ENCODE measurements at places on chromosomes 4 and X.

DNA sequence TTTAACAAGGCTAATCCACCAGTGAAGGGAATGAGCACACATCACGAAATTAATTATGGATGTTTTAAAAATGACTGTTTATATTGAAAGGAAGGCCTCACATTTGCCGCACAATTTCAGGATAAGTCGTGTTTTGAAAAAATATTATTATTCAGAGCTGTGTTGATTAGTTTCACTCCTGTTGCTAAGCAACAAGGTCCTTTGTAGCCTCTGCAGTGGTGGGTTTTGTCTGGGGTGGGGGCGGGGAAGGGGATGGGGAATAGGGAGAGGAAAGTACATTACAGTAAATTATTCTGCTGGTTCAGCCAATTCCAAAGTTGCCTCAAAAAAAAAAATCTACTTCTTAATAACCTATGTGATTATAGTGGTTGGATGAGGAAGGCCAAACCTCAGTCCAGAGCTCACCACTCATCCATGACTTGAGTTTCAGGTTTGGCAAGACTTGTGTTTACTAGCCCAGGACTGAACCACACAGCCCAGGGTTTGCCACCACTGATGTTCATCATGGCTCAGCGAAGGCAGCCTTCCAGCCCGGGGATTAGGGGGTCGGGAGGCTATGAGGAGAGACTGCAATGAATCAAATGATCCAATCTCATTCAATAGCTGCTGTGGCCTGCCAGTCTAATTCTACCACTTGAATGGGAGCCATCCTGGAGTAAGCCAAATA is 162.5 kb upstream of the ATP6AP2 start:
- no peak for DNase-seq

- no peak for DNase-seq
Observed at GRCh38 chrX:3815896-3816664, 102.6 kb upstream of the PRKX start.

DNA sequence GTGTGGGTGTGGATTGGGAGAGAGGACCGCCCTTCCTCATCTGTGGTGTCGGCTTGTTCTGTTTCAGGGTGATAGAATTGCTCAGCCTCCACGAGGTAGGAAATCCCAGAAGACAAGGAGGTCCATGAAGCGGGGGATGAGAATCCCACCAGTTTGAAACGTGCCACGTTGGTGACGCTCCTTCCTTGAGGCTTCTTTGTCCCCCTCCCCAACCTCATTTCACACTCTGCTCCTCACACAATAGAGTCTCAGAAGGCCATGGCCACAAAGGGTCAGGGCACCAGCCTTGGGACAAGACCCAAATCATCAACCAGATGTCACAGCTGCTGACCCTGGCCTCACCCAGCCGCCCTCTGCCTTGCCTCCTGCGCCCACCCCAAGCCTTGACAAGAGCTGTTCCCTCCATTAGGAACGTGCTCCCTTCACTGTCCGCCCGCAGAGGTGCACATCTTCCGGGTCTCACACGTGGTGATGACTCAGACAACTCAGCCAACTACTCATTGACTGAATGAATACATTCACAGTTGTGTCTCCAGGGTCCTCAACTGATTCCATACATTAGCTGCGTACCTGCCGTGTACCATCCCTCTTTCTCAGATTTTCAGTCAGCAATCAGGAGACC is 18.3 kb downstream of the BLOC1S4 start:
- DNase-seq = no peak

DNA sequence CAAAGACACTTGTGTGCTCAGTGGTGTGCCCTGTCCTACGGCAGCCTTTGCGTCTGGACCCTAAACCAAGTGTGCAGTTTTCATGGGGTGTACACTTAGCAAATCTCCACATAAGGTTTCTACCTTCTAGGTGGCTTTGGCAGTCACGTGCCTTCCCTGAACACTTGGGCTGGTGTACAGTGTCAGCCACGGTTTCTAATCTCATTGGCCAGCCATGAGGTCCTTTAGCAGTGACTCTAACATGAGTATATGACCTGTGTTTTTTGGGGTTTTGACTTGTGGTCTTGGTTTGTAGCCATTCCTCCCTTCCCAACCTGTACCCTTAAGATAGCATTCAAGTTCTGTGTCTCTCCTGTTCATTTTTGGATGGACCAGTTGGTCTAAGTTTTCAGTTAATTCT is 76.3 kb downstream of the PTTG2 start:
- DNase-seq = no peak

- no peak for DNase-seq
Observed at GRCh38 chr4:47526281-47526680, 41.2 kb downstream of the ATP10D start.

- no peak for DNase-seq
Observed at GRCh38 chr4:78056265-78057129, 626 bp upstream of the FRAS1 start.

DNA sequence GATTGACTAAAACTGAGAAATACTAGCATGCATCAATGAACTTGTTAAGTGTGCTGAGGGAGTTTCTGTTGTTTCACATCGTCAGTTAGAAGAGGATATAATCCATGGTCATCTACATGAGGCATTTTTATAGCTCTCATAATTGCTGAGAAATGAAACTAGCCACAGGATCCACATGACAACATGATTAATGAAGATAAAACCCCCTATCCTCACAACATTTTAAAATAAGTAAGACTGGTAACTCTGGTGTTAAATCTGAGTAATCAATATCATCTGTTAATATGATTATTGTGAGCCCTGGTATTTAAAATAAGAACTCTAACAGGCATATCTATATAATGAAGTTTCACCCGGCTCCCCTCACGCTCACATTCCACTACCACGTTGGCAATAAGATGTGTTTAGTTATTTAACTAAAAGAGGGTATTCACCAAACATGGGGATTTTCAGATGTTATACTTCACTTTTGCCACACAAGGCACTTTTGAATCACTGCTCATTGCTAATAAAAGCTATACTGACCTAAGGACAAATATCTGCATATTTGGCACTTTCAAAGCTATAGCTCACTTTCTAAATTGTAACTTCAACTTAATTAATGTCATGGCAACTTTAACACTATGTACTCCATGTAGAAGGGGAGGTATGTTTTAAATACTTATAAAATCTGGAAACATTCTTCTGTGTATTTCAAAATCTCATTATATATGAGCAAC is 6.7 kb downstream of the UNC5C start:
- no peak for DNase-seq

DNA sequence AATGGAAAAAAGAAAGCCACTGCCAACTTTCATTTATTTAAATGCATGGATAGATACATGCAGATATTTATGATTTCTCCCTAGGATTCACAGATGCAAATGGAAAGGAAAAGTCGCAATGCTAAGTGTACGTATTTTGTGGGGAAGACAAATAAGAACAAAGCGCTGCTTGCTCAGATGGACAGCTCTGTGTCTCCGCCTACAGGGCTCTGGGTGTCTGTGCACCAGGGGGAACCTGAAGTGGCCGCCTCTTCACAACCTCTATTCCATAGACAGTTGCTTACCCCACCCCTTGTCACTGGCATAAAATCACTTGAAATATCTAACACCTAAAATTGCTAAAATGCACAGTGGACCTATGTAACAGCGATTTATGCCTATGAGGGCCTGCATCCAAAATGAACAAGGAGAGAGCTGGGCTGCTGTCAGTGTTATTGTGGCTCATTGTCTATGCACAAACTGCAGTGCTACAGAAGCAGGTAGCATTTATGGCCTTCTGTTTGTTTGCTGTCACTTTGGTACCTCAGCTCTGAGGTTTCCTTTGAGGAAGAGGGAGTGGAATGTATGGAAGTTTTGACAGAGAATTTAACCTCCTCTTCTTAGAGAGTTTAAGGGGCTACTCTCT is 58.6 kb upstream of the PAGE1 start:
- no peak for DNase-seq

- DNase-seq = no peak
Observed at GRCh38 chr4:69823048-69823447, 36.9 kb downstream of the SULT1E1 start.

- no peak for DNase-seq
Observed at GRCh38 chr4:176791591-176792325, 964 bp downstream of the VEGFC start.

DNA sequence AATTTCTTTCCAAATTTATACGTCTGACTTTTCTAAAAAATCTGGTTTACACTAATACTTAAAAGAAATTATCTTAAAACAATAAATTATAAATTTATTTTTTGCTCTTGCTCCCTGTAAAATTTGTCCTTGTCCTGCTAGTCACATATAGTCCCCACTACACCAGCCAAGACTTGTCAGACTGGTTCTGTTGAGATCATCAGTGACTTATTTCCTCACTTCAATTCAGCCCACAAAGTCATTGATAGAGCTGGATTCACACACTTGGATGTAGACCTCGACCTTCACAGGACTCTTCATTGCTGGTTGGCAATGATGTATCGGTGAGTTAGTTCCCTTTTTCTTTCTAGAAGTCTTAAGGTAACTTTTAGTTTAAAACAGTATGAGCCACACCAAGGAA is at the start of gene TMPRSS11E:
Gene TMPRSS11E (plus strand): TSS at position 263 of the 400 bp plus-strand sequence. CDS start 50 bp downstream, at position 313.
- DNase-seq = no peak

- no peak for DNase-seq
Observed at GRCh38 chrX:74284391-74284952, 19.5 kb upstream of the ZCCHC13 start.

- no peak for DNase-seq
Observed at GRCh38 chr4:127829014-127829413, 46.9 kb downstream of the HSPA4L start.

- DNase-seq = no peak
Observed at GRCh38 chrX:39764441-39764914, 333.3 kb downstream of the BCOR start.

- no peak for DNase-seq
Observed at GRCh38 chrX:50579955-50580354, 109.3 kb upstream of the DGKK start.

DNA sequence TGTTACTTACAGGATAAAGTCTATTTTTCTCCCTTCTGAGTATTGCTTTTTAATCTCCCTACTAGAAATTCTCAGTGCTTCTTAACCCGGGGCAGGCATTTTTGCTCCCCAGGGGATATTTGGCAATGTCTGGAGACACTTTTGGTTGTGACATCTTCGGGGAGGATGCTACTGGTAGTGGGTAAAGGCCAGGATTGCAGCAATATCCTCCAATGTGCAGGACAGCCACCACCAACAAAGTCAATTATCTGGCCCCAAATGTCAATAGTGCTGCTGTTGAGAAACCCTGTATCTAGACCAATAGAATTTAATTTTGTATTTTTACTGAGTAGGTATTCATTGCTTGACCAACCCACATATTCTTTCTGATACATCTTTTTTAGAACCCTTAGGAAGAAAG is 669.5 kb upstream of the MAGEB2 start:
- no peak for DNase-seq

GRCh38 chr4:89715631-89716030 is 121.3 kb downstream of the SNCA start:
- DNase-seq = no peak

GRCh38 chr4:5964030-5964429 is 54.2 kb downstream of the C4orf50 start:
- DNase-seq = no peak
